NCI-H524 treated with DMSO at 0.1 percent for 48 hours (cell line): ENCODE measurements at places on chromosomes 16 and 17.

GRCh38 chr16:6192532-6192931, 1094.9 kb upstream of the EEF2KMT start:
- DNase-seq = no peak

GRCh38 chr16:4548124-4548523, 8.0 kb upstream of the C16orf96 start:
- no peak for DNase-seq

GRCh38 chr17:28533091-28533807, 19.2 kb downstream of the UNC119 start:
- DNase-seq = no peak

- DNase-seq = no peak
Measured at GRCh38 chr17:67559381-67559966, 158.3 kb upstream of the NOL11 start.

DNA sequence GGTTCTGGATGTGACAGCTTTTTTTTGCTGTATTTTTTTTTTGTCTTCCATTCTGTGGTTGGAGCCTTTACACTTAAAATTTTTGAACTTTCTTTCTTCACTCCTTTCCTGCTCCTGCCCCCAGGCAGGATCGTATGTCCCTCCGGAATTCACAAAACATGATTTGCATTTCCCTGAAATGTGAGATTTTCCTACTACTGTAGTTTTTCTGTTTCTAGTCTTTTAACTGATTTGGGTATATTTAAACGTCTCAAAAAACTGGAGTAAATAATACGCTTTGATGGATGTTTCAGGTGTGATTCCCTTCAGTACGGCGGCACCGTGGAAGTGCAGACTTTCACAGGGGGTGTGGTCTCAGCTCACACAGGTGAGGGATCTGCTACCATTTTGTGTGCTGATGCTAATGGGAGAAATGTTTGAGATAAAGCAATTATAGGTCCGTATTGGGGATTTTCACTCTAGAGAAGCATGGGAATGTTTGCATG, 686 bp downstream of the SRCAP start:
- DNase-seq = no peak

GRCh38 chr16:56931271-56931891, 561 bp upstream of the HERPUD1 start:
- DNase-seq = no peak

DNA sequence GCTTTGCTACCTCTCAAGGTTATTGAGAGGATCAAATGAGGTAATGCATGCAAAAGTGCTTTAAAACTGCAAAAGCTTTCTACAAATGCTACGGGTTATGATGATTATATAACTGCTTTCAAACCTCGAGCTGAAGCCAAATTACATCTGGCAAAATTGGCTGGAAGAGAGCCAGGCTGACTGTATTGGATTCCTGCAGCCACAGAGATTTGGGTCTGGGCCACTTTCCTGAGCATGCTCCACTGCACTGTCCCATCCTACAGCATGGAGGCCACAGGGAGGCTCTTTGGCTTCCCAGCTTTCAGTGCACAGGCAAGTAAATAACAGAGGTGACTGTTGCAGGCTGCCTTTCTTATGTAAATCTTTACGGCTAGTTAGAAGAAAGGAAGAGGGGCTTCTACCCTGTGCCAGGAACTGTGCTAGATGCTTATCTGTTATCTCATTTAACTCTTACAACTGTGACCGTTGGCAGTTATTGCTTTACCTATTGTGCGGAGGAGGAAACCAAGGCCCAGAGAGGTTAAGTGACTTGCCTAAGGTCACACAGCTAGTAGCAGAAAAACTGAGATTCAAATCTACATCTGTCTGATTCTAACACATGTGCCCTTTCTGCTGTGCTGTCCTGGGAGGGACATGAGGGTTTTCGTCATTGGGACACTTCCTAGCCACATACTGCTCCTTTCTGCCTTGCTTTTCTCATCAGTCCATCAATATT, 121.8 kb downstream of the SPACA3 start:
- no peak for DNase-seq

- no peak for DNase-seq
Measured at GRCh38 chr17:4449736-4450135, 16.0 kb downstream of the SPNS3 start.

DNA sequence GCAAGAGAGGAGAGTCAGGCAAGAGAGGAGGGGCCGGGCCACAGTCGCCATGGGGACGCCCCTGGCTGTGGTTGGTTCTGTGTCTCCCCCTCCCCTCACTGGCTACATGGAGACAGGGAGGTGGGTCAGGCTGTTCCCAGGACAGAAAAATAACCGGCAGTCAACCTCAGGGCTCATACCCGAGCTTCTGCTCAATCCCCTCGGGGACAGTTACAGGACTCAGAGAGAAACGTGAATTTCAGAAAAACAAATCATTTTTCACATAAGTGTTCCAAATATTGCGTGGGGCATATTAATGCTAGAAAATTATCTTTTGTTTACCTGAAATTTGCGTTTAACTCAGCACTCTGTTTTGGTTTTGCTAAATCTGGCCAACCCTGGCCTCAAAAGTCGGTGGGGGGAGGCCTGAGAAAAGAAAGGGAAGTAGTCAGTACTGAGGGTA, 22.2 kb upstream of the CPSF4L start:
- DNase-seq = no peak

GRCh38 chr16:50245417-50246298, 20.7 kb upstream of the ADCY7 start:
- DNase-seq = no peak

GRCh38 chr17:63439687-63440086, 6.4 kb downstream of the CYB561 start:
- DNase-seq = no peak

GRCh38 chr17:10772425-10773380, 31.2 kb downstream of the TMEM238L start:
- peak; percentile 4 for DNase-seq

- DNase-seq = peak; percentile 73
Measured at GRCh38 chr16:84932681-84933080, 78.7 kb downstream of the ZDHHC7 start.

GRCh38 chr17:48027322-48027981, 10.1 kb downstream of the COPZ2 start:
- DNase-seq = no peak

DNA sequence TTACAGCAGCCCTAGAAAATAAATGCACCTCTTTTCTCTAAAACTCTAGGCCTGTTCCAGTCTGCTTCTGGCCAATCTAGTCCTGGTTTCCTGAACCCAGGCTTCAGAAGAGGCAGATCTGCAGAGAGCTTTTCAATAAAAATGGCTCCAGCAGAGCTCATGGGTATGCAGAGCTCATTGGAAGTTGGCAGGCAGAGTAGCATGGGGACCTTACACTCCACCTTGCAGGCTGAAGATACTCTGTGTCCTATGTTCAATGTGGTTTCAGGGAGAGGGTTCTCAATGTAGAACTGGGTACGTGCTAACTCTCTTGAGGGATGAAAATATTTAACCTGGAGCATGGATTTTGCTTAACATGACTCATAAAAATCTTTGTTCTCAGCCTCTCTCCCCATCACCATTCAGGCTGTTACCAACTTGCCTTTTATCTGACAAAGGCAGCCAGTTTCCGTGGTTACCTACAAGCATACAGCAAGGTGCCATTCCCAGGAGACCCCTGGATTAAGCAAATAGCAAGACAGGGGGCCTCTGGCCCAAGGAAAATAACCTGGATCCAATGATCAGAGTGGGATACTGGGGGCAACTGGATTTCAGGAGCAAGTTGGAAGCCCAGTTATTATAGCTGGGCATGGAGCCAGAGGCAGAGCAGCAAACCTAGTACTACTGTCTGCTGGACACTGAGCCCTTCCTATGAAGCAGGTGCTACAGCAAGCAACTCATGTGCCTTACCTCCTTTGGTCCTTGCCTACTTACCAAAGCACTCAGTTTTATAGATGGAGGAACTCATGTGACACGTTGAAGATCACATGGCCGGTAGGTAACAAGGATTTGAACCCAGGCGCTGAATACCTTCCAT, 98.2 kb upstream of the DHX40 start:
- DNase-seq = no peak

GRCh38 chr17:33523577-33523981, 230.5 kb upstream of the ASIC2 start:
- no peak for DNase-seq

DNA sequence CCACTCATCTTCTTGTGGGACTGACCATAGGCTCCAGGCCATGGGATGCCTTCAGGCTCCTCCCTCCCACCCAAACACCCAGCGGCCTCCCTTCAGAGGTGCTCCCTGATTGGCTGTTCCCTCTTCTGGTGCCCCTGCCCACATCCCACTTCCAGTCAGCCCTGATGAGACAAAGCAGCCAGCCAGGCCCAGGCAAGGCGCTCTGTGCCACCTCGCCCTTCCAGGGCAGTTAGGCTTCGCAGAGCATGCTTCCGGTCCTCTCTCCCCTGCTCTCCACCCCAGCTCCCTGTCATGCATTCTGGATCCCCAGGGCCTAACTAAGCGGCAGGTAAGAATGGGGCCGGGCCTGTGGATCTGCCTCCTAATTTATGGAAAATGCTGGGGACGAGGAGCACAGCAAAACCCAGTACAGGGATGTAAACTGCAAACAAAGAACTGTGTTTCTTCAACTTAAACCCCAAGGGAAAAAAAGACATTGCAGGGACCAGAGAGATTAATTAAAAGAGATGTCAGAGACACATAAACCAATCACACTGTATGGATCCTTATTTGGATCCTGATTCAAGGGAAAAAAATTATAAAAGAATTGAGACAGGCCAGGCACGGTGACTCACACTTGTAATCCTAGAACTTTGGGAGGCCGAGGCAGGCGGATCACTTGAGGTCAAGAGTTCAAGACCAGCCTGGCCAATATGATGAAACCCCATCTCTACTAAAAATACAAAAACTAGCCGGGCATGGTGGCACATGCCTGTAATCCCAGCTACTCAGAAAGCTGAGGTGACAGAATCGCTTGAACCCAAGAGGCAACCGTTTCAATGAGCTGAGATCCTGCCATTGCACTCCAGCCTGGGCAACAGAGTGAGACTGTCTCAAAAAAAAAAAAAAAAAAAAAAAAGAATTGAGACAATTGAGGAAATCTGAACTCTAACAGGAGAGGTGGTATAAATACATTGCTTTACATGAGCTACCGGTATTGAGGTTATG, 26.0 kb downstream of the ZDHHC7 start:
- no peak for DNase-seq

- no peak for DNase-seq
Measured at GRCh38 chr17:44916781-44917241, 1.5 kb upstream of the GFAP start.

- DNase-seq = no peak
Measured at GRCh38 chr16:24511792-24512191, 27.6 kb upstream of the RBBP6 start.

- DNase-seq = no peak
Measured at GRCh38 chr17:56815711-56816110, 18.0 kb downstream of the C17orf67 start.

- no peak for DNase-seq
Measured at GRCh38 chr17:28053725-28054124, 11.2 kb downstream of the NLK start.

DNA sequence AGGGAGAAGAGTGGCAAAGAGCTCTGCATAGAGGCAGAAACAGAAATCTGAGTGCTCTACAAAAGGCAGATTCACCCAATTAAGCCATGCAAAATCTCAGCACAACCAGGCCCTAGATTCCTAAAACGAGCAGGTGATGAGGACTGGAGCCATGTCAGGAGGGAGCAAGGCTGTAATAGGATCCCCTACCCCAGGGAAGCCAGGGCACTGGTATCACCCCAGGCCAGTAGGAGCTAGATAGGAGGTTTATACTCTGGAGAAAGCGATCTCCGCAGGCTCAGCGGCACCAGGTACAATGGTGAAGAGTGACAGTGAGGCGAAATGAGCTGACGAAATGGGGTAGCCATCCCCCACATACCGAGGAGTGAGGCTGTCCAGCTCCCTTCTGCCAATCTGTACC, 171.5 kb downstream of the PARN start:
- DNase-seq = no peak

- DNase-seq = peak; percentile 68
Measured at GRCh38 chr17:67221062-67221998, 23.7 kb downstream of the HELZ start.

DNA sequence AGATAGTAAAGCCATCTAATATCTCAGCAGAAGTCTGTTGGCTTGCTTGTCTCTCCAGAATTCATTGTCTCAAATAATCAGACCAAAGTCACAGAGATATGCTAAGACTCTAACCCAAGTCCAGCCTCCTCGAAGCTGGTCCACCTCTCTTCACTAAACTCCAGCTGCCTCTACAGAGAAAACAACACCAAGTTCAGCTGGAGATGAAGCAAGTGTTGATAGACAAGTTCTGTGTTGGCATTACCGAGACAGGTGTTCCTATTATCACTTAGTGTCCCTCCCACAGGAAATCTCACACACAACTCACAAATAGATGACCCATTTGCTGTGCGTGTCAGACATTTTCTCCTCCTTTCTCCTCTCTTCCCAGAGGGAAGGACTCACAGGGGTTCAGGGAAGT, 164.4 kb upstream of the ANKFN1 start:
- DNase-seq = no peak

DNA sequence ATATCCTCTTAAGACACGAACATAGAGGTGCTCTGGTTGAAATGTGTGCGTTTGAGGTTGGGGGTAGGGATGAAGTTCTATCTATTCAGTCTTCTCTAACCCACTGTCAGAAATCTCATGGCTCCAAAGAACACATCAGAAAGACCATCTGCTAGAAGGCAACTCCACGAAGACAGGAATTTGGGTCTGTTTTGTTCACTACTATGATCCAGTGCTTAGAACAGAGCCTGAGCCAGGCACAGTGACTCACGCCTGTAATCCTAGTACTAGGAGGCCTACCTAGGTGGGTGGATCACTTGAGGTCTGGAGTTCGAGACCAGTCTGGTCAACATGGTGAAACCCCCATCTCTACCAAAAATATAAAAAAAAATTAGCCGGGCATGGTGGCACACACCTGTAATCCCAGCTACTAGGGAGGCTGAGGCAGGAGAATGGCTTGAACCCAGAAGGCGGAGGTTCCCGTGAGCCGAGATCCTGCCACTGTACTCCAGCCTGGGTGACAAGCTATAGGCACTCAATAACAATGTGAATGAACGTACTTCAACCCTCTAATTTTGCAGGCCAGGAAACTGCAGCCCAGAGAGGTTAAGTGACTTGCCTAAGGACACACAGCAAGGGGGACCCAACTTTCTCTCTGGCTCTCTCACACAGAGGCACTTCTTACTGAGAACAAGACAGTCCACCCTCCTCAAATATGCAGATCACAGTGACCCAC, 2.3 kb downstream of the CASKIN2 start:
- no peak for DNase-seq

- DNase-seq = no peak
Measured at GRCh38 chr16:53369921-53370320, 64.3 kb upstream of the RBL2 start.

DNA sequence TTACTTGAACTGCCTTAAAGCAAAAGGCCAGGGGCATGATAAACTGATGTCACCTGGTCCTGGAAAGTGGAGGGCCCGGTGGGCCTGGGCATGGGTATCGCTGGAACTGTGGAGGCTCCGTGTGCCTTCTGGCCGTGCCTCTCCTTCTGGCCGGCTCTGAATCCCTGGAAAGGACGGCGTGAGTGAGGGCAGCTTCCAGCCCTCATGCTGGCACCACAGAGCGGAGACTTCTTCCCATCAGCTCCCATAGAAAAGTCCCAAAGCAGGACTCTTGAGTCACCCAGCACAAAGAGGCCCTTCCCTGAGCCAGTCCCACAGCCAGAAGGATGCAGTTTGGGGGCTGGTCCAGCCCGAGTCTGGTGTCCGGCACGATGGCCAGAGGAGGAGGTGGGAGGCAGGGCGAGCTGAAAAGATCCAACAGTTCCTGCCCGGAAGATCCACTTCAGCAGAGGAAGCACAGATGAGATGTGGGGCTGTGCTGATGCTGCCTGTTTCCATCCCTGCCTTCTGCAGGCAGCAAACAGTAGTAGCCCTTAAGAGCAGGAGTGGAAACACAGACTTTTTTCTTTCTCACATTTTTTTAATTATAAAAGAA, 7.8 kb downstream of the GAA start:
- no peak for DNase-seq
